Progenitor cell of endocrine pancreas (in vitro differentiated cells): ENCODE measurements at places on chromosomes 3 and 15. TPM values are rescaled to one million over a fixed set of nuclear protein-coding genes. Genes with fewer than 3 reads are reported as not detected.

DNA sequence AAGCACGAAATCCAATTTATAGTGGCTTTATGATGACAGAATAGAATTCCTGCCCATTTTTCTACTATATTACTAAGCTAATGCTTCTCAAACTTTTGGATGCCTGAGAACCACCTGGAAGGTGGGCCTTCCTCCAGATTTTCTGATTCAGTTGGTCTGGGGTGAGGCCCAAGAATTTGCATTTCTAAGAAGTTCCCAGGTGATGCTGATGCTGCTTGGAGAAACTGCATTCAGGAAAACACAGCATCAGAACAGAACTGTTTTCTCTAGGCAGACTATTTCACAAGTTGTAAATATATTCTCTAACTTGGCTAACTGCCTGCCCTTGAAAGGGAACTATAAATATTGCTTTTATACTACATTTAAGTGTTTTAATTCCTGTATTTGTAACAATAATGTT, 644.9 kb upstream of the DPPA4 start:
- no peak for DNase-seq

The RHCG gene
- not detected in 2 replicates for total RNA-seq

DNA sequence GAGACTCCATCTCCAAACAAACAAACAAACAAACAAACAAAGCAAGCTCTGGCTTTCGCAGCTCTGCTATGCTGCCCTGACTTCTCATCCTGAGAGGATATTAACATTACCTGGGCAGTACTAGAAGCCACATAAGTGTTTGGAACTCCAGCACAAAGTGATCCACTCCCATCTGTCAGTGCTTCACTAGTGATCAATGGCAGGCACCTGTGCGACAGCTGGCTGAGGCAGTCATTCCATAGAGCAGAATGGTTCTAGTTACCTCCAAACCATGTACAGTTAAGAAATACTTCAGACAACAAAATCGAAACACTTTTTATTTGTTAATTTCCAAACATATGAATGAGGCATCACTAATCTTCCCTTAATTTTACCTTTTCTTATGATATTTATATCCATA, 2.8 kb upstream of the MB21D2 start:
- DNase-seq, result no peak

The CSTA gene
- total RNA-seq, result not detected in 2 replicates

The XCR1 gene
- not detected in 2 replicates for total RNA-seq

The SCG3 gene
- 6.4 and 7.9 TPM in 2 replicates for total RNA-seq

GRCh38 chr15:23645371-23646164, 2.1 kb downstream of the MAGEL2 start:
- no peak for DNase-seq

GRCh38 chr3:164814106-164814505, 264.2 kb downstream of the SI start:
- DNase-seq, result no peak

GRCh38 chr15:101000271-101000681, 81.1 kb downstream of the LRRK1 start:
- DNase-seq, result no peak
